ENCODE measurements at places on chromosomes 6 and 20. TPM values are rescaled to one million over a fixed set of nuclear protein-coding genes. Genes with fewer than 3 reads are reported as not detected.

Gene CFAP61
- 3.1 TPM for total RNA-seq

Gene RTN4IP1
- total RNA-seq: 9.0 TPM

Gene NKX2-2
- 0.31 TPM for total RNA-seq

Gene JPH2
- 0.16 TPM for total RNA-seq

Gene CRISP2
- total RNA-seq: not detected

Gene KIAA0408
- total RNA-seq: 116 TPM

Gene SLA2
- total RNA-seq: not detected

Gene CALHM5
- 0.78 TPM for total RNA-seq

Gene HLA-DOA
- total RNA-seq: 0.16 TPM

Gene MRAP2
- 6.2 TPM for total RNA-seq

Gene LPA
- 1.4 TPM for total RNA-seq

Gene DSN1
- 4.7 TPM for total RNA-seq

Gene ARMC12
- total RNA-seq: 0.47 TPM

Gene UBD
- 0.47 TPM for total RNA-seq
